Stimulated activated CD4-positive, alpha-beta T cell treated with anti-CD3 and anti-CD28 coated beads, Interleukin-1b, Interleukin-23, amount 100 ng/mL, for 1 hour (primary cell): ENCODE measurements at places on chromosomes 1 and 21.

GRCh38 chr1:113197719-113198330 lies 124.8 kb downstream of the LRIG2 start:
- no peak for DNase-seq

- DNase-seq = peak; percentile 55
These were observed 1.6 kb downstream of the SPEN start for GRCh38 chr1:15848929-15849774.

DNA sequence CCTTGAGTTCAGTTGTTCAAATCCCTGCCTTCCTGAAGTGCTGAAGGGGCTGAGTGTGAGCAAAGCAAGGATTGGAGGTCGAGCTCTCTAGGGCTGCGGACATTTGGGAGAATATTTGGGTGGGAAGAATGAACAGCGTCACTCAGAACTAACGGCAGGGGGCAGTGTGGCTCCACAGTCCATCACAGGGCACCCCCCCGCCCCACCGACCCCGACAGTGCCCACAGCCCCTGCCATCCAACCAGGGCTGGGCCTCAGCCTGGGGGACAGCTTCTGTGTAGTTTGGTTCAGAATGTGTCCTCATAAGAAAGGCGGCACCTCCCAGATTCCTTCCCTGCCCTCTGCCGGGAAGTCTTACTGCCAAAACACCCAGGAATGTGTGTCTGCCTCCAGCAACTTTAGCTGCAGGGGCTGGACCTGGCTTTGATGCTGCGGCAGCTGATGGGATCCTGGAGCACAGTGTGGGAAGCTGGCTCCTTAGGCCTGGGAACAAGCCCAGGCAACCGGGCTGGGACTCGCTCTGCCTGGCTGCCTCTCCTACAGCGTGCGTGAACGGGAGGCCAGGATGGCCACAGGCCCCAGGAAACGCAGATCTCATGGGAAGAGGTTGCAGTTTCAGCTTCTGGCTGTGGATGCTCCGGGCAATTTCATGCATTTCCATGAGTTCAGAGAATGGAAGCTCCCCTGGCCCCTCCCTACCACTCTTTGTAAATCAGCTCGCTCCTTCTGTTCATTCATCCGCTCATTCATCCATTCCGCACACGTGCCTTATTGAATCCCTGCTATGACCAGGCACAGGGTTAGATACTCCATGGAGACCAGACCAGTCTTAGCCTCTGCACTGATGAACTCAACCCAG lies 104.9 kb upstream of the TMPRSS2 start:
- DNase-seq = no peak

DNA sequence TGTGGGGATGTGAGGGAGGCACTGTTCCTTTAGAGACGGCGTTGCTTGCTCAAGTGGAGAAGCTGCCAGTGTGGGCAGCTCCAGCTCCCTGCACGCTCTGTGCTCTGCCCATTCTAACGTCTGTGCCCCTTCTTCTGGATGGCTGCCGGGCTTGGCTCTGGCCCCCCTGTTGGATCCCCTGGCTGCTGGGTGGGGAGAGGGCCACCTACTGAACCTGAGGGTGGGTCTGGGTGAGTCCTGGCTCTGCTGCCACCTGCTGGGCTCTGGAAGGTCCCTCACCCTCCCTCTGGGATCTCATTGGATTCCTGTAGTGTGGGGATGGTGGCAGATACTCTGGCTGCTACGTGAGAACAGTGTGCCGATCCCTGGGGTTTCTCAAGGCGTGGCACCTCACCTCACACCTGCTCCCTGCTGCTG lies 5.0 kb downstream of the PFKL start:
- no peak for DNase-seq

- DNase-seq = no peak
These were observed 695.6 kb downstream of the USP25 start for GRCh38 chr21:16425376-16425775.

DNA sequence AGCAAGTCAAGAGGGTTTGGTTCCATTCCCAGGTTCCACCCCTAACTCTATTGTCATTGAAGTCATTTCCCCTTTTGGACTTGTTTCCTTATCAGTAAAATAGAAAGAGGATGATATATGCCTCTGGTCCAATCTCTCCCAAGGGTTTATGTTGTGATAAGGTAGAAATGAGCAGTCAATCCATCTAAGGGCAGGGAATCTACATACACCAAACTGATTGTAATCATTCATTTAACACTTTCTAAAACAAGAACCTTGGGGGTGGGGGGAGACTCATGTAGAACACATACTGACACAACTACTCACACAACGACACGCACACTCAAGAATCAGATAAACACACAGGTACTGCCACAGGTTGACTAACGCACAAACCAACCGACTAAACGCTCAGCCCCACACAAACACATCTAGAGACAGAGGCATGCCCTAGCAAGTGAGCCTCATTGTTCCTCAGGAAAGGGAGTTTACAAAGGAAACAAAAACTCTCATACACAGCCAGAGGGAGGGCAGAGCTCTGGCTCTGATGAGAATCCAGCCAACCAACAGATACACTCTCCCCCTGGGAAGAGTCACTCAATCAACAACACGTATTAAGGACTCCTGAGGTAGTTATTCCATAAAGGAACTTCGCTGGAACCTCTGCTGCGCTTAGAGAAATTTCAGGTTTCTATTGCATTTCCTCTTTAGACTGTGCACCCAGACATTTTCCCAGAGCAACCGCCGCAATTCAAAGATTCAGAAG lies 1.0 kb downstream of the F11R start:
- DNase-seq = no peak

DNA sequence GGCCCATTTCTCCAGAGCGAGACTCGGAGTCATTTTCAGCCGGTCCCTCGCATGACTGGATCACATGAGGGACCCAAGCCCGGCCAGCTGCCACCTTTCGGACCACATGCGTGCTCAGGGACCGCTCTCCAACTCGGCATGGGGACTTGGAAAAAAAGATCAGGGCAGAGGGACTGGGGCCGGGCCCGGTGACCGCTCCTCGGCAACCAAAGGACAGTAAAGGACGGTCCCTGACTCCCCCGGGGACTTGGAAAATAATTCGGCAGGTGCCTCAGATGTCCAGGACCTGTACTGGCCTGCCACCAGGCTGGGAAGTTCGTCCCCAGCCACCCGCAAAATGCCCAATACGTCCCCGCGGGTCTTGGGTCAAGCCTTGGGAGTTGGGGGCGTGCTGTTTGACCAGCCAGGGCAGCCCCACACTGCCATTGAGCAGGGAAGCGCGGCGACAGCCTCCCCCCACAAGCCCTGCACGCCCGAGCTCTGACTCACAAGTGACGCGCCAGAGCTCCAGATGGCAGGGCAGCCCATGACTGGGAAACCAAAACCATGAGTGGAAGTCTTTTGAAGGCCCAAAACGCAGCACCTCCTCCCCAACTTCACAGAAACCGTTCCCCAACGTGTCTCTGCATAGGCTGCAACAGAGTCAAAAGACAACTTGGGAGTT lies 134.5 kb downstream of the LIPI start:
- no peak for DNase-seq

DNA sequence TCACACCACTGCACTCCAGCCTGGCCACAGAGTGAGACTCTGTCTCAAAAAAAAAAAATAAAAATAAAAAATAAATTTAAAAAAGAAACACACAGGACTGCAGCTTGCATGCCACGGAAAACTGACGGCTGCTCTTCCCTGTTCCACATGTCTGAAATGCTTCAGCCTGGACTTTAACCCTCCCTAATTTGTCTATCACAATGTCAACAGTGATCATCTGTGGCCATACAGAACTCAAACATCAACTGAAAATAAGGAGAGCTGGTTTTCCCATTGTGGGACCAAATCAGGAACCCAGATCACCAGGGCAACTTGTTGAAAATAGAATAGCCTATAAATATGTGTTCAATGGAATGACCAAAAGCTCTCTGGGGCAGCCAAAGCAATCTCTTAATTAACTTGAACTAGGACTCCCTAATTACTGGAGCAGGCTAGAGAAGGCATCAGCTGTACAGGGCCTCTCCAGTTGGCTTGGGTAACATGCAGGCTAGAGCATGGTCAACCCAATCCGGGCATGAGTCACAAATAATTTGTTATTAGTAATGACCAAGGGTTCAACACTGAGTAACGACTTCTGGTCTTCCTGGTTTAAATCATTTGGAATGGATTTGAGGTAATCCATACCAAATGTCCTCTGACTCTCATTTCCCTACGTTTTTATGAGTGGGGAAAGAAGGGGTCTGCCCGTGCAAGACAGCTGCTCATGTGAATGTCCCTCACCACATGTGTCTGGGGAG lies 62.7 kb upstream of the KAZN start:
- DNase-seq = no peak

DNA sequence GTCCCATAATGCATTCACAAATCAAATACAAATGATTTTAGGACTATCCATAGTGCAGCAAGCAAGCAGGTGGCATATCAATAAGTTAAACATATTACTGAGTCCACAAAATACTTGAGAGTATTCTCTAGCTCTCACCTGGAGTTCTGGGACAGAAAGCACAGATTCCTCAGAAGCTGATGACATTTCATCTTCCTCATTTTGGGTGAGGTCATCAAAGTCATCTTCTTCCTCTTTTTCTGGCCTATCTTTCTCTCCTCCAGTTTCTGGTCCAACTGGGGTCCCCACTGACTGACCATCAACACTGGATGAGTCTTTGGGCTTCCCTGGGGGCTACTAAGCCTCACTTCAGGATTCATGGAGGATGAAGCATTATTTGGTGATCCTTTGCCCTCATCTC lies 38.9 kb downstream of the YY1AP1 start:
- no peak for DNase-seq

- DNase-seq = no peak
These were observed 111.3 kb upstream of the PALMD start for GRCh38 chr1:99534638-99534930.

GRCh38 chr1:61670445-61670844 lies 54.5 kb downstream of the TM2D1 start:
- no peak for DNase-seq

GRCh38 chr1:163205513-163205912 lies 2.8 kb upstream of the RGS5 start:
- DNase-seq = no peak

DNA sequence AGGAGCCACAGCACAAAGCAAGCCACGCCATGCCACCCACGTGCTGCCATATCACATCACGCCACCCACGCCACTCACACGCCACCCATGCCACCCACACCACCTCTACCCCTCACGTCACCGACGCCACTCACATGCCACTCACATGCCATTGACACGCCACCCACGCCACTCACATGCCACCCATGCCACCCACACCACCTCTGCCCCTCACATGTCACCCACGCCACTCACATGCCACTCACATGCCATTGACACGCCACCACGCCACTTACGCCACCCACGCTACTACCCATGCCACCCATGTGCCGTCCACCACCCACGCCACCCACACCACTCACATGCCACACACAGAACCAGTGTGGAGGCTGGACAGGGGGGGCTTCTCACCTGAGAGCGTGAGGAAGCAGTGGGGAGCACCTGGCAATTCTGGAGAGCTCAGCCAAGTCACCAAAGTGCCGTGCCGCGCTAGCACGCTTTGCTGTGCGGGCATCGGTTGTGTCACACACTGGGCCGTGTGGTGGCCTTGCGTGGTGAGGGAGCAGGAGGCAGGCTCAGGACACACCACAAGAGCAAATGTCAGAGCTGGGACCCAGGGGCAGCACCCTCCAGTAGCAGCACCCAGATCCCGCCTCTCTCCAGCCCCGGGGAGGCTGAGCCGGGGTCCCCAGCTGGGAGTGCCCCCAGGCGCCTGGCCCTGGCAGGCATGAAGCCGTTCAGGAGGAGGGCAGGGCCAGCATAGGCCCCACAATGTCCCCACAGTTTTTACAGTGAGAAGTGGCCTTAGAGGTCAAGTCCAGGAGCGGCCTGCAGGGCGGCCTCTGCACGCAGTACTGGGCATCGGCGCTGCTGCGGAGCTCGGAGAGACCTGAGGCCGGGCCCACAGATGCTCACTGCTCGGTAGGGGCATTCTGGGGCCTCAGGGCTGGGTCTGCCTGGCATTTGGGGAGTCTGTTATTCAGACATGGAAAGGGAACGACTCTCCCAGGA lies 70.0 kb downstream of the AGPAT3 start:
- no peak for DNase-seq

GRCh38 chr1:154698320-154699096 lies 90.5 kb upstream of the ADAR start:
- DNase-seq = no peak

GRCh38 chr21:35622612-35623011 lies 437.7 kb downstream of the SETD4 start:
- DNase-seq = no peak

GRCh38 chr1:226026833-226027232 lies 27.7 kb upstream of the SDE2 start:
- DNase-seq = no peak

GRCh38 chr1:29925058-29925457 lies 688.7 kb downstream of the PTPRU start:
- no peak for DNase-seq

GRCh38 chr21:42564561-42564971 lies 50.9 kb downstream of the SLC37A1 start:
- DNase-seq = no peak

DNA sequence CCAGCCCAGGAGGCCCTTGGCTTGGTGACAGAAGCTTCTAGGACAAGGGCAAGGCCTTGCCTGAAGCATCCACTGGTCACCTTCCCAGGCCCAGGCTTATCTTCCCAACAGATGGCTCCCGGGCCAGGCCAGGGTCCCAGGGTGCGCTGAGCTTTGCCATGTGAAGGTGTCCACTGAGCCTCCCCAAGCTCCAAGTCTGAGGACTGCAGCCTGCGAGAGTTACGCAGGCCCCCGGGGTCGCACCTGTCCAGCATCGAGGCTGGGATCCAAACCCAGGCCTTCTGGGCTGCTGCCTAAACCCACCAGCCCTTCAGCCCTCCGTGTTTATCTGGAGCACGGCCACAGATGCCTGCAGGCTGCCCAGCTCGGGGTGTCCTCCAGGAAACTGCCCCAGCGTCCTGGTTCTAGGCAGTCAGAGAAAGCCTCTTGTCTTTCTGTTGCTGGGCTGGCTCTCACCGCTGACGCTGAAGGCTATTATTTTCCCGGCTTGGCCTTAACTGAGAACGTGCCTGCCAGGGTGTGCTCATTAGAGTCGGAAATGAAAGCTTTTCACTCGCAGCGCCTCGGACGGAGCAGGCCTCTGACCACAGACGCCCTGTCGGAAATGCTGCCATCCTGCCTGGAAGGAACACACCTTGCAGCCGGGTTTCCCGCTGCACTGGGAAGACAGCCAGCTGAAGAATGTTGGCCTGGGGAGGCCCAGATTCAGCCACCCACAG lies 71.4 kb downstream of the MEGF6 start:
- DNase-seq = no peak

GRCh38 chr1:48680411-48681035 lies 96.2 kb downstream of the BEND5 start:
- no peak for DNase-seq

GRCh38 chr1:38268226-38268625 lies 221.6 kb upstream of the POU3F1 start:
- no peak for DNase-seq

DNA sequence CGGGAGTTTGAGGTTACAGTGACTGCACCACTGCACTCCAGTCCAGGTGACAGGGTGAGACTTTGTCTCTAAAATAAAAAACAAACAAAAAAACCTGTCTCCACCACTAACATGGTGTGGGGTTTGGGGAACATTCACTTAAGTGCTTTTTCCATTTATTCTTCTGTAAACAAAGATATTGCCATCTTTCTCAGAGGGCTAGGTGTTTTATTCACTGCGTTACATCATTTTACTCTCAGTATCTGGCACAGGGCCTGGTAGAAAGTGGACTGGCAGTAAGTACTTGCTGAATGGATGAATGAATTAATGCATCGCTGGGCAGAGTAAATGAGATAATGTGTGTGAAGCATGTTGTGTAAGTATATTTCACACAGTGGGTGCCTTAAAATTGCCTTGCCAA lies 20.1 kb downstream of the KIAA0040 start:
- DNase-seq = no peak
